ENCODE measurements at places on chromosomes 16 and 17. TPM values are rescaled to one million over a fixed set of nuclear protein-coding genes. Genes with fewer than 3 reads are reported as not detected.
A peak's percentile ranks its signal among the peaks of the same experiment; 100 is the strongest.

DNA sequence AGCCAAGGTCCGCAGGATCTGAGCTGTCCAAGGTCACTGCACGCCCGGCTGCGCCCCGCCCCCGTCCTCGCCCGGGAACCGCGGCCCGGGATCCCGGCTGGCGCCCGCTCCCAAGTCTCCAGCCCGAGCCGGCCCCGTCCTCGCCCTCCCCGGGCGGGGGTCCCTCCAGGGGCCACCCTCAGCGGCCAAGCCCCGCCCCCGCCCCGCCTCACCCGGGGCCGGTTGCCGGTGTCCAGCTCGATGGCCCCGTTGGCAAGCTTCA is 216 bp downstream of the VPS9D1 start:
- peaks cover 13% of the 10 kb centered on the region for H3K4me1 ChIP-seq
- H3K27ac ChIP-seq = peak overlapping the region; percentile 98
- DNase-seq = peak; percentile 75

Gene TSR3
- 135 TPM for total RNA-seq

Gene UTS2R
- not detected for total RNA-seq

Gene KRT25
- total RNA-seq = not detected

Gene ALOX15
- total RNA-seq = 0.48 TPM

Gene MILR1
- total RNA-seq = 2.3 TPM
